ENCODE measurements at places on chromosomes 12 and 14.
A peak's percentile ranks its signal among the peaks of the same experiment; 100 is the strongest.

DNA sequence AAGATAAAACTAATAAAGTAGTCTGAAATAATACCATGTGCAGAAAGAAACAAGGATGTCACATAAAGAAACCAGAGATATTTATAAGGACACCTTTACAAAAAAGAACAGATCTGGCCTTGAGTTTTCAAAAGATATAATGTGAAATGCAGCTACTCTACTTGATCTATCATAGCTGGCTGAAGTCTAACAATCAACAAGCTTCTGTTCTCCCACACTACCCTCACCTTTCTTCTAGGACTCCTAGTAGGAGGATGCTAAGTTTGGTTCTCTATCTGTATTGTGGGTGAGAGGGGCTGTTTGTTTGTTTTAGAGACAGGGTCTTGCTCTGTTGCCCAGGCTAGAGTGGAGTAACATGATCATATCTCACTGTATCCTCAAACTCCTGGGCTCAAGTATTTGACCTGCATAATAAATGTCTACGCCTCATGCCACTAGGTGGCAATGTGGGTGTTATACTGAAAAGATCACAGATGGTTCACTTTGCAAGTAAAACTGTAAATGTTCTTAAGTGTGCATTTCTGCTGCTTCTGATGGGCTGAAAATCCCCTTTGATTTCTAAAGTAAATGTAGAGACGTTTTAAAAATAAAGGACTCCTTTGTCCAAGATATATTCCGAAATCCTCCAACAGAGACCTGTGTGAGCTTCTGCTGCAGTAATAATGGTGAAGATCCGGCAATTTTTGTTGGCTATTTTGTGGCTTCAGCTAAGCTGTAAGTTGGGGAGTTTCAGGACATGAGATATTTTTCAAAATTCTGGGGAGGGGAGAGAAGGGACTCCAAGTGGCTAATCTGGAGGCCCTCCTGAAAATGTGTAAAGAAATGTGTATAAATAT, 269.3 kb downstream of the DAD1 start:
- DNase-seq, result peak; percentile 9

- DNase-seq, result no peak
These were observed 549.2 kb downstream of the GALC start for GRCh38 chr14:87443787-87444186.

DNA sequence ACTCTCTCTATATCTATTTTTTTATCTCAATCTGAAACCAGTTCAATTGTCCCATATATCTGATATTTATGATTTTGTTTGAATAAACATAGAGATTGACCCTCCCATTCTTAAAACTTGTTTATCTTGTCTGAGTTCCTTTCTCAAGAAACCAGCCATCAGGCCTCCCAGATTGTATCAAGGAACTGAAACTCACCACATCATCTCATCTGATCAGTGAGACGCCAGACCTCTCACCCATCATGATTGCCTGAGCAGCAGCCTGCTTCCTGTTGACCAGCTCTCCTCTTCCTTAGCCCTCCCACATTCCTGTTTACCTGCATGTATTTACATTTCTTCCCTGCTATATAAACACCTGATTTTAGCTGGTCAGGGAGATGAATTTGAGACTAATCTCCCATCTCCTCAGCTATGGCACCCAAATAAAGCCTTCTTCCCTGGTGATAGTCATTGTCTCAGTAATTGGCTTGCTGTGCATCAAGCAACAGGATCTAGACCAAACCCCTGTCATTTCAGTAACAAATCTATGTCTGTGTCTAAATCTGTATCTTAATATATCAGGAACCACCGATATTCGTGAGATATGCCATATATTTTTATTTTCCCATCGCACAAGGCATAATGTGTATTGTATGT, 323.6 kb downstream of the TMTC2 start:
- no peak for DNase-seq

- no peak for DNase-seq
These were observed 143.1 kb upstream of the NUDT4 start for GRCh38 chr12:93234641-93235040.

- DNase-seq, result peak; percentile 38
These were observed 8.0 kb upstream of the ASB8 start for GRCh38 chr12:48165089-48165981.

- no peak for DNase-seq
These were observed 34.2 kb downstream of the TRAF3 start for GRCh38 chr14:102811254-102811963.

DNA sequence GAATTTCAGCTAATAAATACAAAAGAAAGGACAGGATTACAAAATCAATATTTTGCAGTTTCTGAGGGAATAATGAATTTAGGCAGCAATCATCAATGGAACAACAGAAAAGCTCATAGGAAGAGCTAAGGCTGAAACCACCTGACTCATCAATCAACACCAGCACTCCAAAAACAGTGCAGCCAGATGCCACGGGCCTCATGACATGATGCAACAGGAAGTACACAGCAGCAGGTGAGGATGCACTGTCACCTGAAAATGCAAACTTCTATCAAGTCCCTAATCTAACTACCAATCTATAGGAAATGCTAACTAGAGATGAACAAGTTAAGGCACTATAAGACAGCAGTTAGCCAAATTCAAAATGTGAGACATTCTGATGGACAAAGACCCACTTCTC, 21.7 kb downstream of the GNS start:
- DNase-seq, result no peak

GRCh38 chr12:51977320-51977753, 25.8 kb downstream of the ACVR1B start:
- no peak for DNase-seq

DNA sequence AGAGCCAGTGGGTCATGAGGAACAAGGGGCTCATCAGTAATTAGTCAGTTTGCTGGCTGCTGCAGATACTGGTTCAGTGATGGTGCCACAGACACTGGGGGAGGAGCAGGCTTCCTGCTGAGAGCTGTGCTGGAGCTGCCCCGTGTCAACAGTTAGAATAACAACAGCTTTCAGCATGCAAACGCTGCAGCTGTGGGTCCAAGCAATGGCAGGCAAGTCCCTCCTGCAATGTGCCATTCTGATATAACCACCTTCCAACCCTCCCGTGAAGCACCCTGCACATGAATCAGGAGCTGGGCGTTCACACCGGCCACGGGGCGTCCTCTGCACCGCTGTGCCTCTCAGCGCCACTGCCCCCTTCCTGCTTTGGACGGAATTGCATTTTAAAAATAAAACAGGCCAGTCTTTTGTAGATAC, 258.4 kb upstream of the SFSWAP start:
- DNase-seq, result peak; percentile 38

- DNase-seq, result no peak
These were observed 13.0 kb downstream of the ATG14 start for GRCh38 chr14:55398679-55399078.

- peak; percentile 95 for DNase-seq
These were observed 486 bp upstream of the AKT1 start for GRCh38 chr14:104795781-104796686.

DNA sequence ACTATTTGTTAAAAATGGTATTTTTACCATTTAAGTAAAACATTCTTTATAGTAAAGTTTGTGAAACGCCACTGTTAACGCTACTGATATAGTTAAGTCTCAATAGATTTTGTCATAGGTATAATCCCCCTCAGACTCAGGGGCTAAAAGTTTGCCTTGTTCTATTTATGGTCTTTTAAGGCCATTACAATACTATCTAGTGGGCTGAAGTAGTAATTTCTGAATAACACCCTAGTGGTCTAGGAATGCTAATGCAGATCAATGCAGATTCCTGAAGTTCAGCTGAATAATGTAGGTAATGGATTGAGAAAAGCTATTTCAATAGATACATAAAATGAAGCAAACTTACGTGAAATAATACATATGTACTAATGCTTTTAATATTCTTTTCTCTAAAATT, 989.3 kb upstream of the NOVA1 start:
- no peak for DNase-seq

- DNase-seq, result no peak
These were observed 361.1 kb upstream of the DDHD1 start for GRCh38 chr14:53514197-53514596.

- DNase-seq, result no peak
These were observed 933.0 kb downstream of the DIO2 start for GRCh38 chr14:79278286-79278797.

- no peak for DNase-seq
These were observed 35.0 kb downstream of the GALNT9 start for GRCh38 chr12:132294121-132295034.

DNA sequence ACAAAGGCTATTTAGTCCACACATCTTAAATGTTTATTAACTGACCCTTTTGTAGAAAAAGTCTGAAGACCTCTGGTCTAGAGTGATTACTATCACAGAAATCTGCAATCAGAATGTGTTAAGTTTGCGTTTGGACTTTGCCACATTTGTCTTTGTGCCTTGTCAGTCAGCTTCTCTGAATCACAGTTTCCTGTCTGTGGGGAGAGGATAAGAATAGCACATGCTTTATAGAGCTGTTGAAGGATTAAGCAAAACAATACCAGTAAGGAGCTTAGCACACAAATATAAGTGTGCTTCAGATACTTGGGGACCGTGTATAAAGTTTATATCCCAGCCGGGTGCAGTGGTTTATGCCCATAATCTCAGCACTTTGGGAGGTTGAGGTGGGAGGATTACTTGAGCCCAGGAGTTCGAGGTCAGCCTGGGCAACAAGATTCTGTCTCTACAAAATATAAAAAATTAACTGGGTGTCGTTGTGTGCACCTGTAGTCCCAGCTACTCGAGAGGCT, 63.0 kb upstream of the BTG1 start:
- no peak for DNase-seq

DNA sequence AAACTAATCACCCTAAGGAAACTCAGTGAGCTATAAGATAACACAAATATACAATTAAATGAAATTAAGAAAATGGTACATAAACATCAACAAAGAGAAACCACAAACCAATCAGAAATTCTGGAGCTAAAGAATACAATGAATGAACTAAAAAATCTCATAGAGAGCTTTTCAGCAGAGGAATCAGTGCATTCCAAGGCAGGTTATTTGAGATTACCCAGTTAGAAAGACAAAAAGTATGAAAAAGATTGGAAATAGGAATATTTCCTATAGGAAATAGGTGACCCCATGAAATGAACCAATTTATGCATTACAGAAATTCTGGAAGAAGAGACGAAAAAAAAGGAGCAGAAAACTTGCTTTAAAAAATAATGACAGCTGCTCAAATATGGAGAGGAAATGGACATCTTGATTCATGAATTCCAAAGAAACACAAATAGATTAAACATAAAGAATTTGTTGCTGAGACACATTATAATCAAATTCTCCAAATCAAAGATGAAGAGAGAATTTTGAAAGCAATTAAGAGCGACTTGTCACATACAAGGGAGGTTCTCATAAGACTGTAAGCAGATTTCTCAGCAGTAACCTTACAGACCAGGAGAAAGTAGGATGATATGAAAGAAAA, 90.7 kb downstream of the RERGL start:
- DNase-seq, result no peak

GRCh38 chr14:105855893-105856675, 329.7 kb downstream of the TMEM121 start:
- DNase-seq, result no peak

DNA sequence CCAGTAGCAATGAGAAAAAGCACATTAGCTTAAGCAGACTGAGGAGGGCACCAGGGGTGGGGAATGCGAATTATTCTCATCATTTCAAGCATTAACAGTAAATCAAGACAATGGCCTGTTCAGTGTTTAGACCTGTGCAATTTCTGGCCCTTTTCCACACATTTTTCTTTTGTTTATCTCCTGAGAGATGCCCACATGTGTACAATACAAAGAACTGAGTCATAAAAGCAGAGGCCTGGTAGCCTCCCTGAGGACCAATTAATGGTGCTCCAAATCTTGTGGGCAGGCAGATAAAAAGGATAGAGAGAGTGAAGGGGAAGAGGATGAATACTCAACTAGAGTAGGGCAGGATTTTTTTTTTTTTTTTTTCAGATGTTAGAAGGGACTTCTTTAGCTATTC, 480.8 kb downstream of the RERGL start:
- DNase-seq, result no peak

GRCh38 chr12:27511031-27511722, 12.8 kb upstream of the PPFIBP1 start:
- no peak for DNase-seq

- DNase-seq, result no peak
These were observed 14.5 kb upstream of the KLRD1 start for GRCh38 chr12:10293151-10293550.

DNA sequence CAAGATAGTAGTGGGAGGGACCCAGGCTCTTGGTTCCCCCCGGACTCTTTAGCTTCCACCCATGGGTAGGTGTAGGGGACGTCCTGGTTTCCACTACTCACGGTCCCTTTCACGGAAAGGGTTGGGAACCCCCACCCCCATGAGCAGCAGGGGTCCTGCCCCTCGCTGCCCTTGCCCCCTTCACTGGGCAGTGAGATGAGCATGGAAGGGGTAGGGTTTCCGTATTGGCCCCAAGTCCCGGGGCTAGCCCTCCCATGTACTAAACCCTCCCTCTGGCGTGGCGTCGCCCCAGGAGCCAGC, 12.7 kb downstream of the AGAP2 start:
- DNase-seq, result no peak

DNA sequence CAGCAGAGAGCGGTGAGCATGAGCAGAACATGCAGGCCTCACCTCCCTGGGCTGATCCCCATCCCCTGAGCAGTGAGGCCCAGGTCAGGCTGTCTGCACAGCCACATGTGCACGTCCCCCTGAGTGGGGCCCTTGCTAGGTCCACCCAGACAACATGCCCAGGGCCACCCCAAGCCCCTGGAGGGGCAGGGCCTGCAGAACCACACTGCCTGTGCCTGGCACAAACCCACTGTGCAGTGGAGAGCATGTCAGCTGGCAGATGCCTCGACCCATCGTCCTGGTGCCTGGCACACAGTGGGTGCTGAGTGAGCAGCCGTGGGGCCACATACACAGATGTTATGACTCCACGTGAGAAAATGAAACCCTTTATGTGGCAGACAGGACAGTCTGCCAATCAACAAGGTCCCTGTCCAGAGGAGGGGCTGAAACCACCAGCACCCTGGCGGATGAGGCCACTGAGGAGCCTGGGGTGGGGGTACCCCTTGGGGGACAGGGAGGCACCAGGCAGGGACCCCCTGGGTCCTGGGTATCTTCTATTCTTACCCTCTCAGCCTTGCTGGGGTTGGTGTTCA, 8.3 kb downstream of the ANHX start:
- DNase-seq, result no peak

GRCh38 chr12:69880571-69880970, 55.5 kb downstream of the MYRFL start:
- no peak for DNase-seq

- peak; percentile 70 for DNase-seq
These were observed 29.2 kb upstream of the FOS start for GRCh38 chr14:75249251-75249957.

GRCh38 chr14:22202313-22202712, 386.7 kb downstream of the DAD1 start:
- no peak for DNase-seq

Measured in GM19239 (cell line).